ENCODE measurements at places on chromosomes 2 and 18.

- no peak for DNase-seq
Measured at GRCh38 chr2:72562451-72563153, 263.2 kb downstream of the EXOC6B start.

GRCh38 chr2:88574445-88574844, 52.8 kb downstream of the EIF2AK3 start:
- no peak for DNase-seq

- DNase-seq = no peak
Measured at GRCh38 chr2:234898534-234899053, 53.2 kb upstream of the SH3BP4 start.

GRCh38 chr2:178110681-178111080, 1.6 kb upstream of the RBM45 start:
- no peak for DNase-seq

DNA sequence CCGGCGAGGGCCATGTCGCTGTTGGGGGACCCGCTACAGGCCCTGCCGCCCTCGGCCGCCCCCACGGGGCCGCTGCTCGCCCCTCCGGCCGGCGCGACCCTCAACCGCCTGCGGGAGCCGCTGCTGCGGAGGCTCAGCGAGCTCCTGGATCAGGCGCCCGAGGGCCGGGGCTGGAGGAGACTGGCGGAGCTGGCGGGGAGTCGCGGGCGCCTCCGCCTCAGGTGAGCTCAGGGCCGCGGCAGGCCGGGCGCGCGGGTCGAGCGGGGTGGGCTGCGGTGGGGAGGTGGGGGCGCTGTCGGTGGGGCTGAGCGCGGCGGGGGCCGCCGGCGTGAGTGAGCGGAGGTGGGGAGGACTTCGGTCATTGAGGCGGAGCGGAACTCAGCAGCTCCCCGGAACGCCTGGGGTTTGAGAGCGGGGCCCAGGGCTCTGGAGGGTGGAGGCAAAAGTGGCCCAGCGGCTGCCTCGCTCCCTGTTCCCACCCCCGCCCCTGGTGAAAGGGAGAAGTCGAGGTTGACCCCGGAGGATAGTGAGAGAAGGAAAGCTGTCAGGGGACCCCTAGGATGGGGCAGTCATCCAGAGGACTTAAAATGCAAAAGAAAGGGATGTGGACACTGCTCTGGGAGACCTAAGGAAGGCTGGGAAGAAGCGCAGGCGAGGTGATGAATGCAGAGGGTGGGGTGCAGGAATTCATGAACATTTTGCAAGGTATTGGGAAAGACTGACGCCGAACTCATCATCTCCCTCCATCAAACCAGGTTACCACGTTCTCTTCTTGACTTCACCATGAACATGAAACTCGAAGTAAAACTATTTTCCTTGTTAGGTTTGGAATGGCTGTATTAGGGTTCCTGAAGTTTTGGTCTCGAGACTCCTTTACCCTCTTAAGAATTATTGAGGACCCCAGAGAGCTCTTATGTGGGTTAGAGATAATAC, 633 bp downstream of the MALT1 start:
- peak; percentile 14 for DNase-seq

DNA sequence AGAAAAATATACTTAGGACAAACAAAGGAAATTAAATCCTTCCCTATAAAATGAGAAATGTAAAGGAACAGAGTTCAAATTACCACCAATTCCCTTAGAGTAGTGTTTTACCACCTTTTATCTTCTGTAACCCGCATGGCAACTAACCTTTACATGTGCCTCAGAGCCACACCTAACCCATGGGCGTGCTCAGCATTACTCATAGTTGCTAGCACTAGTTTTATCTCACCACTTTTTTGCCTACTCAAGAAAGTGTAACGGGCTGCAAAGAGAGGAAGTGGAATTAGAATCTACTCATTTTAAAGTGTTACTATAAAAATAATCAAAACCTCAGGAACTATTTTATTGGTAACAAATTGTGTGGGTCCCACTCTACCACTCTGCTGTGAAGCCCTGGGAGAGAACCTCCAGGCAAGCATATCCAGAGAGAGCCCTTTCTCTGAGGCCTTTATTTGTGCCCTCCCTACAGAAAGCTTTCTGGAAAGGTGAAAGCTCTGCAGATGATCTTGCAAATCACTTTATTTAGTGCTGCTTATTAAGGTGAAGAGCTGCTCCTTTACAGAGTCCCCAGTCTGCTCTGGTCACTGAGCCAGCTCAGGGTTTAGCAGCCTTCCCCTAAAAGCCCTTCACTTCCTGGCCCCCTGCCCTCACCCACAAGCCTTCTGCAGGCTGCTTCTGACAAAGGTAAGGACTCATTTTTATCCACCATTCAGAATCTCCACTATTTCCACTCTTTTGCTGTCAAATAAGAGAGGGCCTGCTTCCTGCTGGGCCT, 98.8 kb downstream of the TRABD2A start:
- DNase-seq = no peak

DNA sequence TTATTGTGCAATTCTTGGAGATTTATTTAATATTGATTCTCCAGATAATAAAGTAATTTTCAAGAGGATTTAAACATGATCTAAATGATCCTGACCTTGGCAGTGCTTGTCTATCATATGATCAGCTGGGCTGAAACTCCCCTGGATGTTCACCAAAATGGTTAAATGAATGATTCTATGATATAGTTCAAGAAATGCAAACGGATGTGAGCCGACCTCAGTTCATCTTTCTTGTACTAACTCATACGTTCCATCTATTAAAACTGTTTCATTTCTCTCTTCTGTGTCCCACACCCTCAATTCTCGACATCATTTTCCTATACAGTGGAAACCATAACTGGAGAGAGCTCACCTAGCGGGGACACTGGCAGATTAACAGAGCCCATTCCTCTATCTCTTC, 281.7 kb upstream of the CCDC68 start:
- no peak for DNase-seq

DNA sequence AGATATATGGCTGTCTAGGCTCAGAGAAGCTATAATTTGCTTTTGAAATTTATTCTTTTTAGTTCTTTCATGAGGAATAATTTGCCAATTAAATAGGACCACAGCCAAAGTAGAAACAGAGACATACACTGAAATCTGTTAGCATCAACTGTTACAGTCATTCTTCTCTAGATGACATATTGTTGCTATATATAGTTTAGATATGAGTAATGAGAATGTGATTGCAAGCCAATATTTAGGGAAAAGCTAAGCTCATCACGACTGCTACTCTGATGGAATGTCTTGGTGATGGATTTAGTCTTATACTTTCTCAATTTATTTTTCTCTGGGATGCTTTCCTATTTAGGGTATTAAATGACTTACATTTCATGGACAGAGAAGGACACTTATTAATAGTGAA, 259.1 kb downstream of the LNPK start:
- DNase-seq = no peak

DNA sequence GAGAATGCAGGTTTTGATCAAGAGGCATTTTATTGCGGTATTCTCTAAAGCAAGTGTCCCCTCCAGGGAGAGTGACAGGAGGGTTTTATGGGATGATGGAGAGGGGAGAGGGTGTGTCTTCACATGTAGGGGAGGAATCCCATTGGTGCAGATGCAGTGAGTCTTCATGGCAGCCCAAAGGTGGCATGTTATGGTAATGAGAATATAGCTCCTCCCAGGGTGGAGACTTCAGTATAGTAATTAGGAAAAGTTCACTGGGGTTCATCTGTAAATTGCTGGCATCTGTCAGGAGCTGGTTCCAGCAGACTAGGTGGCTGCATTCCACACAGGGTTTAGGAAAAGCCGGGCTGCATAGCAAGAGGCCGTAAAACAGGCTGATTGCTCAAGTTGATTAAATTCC, 230.7 kb upstream of the CCDC68 start:
- no peak for DNase-seq

GRCh38 chr2:224264259-224264658, 137.6 kb downstream of the FAM124B start:
- DNase-seq = no peak

DNA sequence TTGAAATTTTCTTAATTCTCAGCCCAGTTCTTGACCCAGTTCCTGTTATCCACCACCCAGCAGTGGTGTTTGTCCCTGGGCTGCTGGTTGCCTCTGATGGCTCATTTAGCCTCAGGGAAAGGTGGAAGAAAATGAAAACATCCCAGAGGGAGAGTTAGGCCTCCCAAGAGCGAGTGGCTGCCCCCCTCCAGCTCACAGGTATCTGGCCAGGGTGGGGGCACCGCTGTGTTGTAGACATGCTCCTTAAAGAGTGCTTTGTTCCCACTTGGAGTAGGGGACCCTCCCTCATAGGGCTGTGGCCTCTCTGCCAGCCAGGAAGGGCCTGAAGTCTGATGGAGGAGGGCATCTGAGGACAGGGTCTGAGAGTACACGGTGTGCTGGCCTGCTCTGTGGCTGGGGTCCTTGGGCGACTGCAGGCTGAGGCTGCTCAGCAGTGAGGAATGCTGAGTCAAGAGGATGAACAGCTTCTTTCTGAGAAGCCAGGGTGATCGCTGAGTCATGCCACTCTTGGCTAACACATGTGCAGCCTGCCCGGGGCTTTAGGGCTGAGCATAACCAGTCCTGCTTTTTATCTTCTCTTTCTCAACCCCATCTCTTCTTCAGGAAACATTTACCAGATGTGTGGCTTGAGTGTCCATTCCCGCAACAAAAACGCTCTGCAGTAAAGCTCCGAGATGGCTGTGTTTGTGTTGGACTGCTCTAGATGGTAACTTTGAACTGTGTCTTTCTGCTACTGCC, 72.3 kb downstream of the IL1R2 start:
- peak; percentile 71 for DNase-seq

DNA sequence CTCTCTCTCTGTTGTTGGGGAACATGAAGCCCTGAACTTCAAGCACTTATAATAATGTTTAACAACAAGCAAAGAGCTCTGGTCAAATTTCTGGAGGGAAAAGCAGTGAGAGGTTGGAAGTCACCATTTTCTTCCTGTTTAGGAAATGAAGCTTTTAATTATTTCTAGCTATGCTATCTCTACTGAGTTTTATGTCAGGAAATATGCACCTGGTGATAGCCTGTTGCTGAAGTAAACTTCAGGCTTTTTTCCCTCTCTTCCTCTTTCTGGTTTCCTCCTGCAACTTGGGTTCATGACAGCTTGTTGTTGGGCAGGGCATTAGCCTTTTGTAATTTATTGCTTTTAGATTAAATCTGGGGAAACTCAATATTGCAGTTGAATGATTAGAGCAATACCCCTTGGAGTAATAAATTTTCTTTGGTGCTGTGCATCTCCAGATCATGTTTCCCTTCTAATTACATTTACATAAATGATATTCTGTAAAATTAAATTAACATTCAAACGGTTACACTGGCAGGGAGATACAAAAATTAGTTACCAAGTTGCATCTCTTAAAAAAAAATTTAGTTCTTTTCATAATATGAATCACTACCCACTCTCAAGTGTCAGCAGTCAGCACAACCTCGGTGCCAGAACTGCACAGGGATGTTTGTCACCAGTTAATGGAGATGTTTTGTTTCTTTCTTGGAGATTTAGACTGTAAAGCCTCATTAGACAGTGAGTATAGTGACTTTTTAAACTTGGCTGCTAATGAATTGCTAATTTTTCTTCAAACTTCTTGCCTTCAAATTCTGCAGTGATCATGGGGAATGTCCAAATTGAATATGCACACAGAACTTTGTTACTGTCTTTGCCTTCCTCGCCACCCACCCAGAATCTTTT, 466.6 kb upstream of the ETAA1 start:
- DNase-seq = no peak

GRCh38 chr2:142918624-142919023, 41.2 kb downstream of the KYNU start:
- no peak for DNase-seq

DNA sequence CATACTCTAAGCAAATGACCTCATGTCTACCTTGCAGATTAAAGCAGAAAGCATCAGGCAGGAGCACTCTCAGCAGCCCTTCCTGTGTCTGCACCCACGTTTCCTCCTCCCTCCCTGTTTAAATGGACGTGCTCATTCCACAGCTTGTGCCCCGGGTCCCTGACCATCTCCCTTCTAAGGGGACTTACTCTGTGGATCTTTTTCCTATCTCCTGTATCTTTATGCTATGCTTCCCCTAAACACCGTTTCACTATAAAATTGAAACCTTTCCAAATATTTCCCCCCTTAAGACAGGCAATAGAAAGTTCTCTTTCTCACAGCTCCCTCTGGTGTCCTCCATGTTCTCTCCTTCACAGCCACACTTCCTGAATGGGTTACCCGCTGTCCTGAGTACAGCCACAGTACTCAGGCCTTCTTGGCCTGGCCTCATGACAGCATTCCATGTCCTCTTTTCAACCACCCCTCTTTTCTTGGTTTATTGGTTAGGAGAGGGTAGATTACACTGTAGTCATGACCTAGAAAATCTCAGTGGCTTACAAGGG, 41.1 kb downstream of the TMEM185B start:
- no peak for DNase-seq

GRCh38 chr18:69718912-69719547, 228.6 kb downstream of the CD226 start:
- no peak for DNase-seq

- no peak for DNase-seq
Measured at GRCh38 chr2:25738383-25739343, 65.3 kb upstream of the DTNB start.

- no peak for DNase-seq
Measured at GRCh38 chr2:1791685-1792435, 47.5 kb upstream of the PXDN start.

DNA sequence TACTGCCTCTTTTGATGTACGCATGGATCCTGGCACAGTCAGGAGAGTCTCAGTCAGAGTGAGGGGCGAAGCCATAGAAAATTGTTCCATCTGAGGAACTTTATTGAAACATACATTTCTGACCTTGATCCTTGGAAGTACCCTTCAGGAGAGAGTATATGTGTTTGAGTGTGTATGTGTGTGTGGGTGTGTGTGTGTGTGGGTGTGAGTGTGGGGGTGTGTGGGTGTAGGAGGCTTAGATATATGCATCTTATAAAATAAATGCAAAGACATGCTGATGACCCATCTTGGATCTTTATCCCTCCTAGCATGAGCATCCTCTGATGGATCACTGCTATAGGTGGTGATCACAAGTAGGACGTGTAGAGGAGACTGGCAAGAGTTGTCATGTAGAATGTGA, 93.5 kb downstream of the SETBP1 start:
- DNase-seq = no peak

DNA sequence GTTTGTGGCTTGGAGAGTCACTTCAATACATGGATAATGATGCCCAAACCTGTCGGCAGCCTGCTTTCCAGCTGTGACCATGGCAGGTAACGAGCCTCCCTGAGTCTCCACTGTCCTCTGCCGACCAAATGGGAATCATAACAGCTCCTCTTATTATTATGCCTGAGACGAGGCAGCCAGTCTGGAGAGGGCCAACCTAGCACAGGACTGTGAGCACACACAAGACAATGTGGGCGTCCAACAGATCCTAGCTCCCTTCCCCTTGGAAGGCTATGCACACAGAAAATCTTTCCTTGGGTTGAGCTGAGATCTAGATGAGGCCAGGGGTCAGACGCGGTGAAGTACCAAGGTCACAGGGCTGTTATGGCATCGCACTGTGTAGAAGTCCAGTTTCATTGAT, 890 bp upstream of the SLC4A3 start:
- DNase-seq = no peak
